Stimulated activated CD4-positive, alpha-beta T cell treated with anti-CD3 and anti-CD28 coated beads, Interleukin-15, amount 100 ng/mL, for 1 hour (primary cell): ENCODE measurements at places on chromosomes 5 and 9.

DNA sequence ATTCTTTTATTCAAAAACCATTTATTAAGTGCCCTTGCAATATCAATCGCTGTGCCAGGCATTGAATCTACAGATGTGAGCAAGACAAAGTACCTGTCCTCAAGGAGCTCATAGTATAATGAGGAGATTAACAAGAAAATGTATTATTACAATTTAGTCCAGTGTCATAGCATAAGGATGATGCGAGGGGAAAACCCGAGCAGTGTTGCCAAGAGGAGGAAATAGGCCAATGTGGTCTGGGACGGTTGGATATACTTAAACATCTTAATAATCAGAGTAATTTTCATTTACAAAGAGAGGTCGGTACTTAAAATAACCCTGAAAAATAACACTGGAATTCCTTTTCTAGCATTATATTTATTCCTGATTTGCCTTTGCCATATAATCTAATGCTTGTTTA, 18.5 kb downstream of the CD274 start:
- DNase-seq, result no peak

DNA sequence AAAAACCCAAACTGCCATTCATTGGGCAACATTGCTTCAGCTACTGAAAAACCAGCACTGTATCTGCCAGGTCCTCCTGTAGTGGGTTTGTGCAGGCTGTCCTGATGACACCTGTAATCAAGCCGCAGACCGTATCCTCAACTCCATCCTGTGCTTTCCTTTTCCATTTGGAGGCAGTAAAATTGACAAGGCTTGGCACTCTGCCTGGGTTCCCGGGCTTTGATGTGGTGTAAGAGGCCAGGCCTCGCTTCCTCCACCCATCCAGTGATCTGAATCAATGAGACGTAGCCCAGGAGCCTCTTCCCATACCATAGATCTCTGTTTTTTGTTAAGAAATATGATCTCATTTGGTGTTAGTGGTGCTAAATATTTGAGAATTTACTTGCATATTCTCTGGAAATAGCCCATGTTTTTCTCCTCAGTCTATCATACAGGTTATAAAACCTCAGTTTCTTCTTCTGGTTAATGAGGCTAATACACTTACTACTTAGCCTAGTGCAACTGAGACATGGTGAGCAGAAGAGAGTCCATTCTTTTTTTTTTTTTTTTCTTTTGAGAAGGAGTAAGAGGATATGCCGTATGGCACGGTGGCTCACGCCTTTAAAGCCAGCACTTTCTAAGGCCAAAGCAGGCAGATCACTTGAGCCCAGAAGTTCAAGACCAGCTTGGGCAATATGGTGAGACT, 34.8 kb downstream of the LSM11 start:
- no peak for DNase-seq

- DNase-seq, result no peak
These were observed 15.7 kb downstream of the TPPP start for GRCh38 chr5:677131-678101.

- DNase-seq, result no peak
These were observed 48.0 kb upstream of the PHYKPL start for GRCh38 chr5:178280631-178281030.

GRCh38 chr5:42851481-42851880, 39.8 kb upstream of the SELENOP start:
- no peak for DNase-seq

DNA sequence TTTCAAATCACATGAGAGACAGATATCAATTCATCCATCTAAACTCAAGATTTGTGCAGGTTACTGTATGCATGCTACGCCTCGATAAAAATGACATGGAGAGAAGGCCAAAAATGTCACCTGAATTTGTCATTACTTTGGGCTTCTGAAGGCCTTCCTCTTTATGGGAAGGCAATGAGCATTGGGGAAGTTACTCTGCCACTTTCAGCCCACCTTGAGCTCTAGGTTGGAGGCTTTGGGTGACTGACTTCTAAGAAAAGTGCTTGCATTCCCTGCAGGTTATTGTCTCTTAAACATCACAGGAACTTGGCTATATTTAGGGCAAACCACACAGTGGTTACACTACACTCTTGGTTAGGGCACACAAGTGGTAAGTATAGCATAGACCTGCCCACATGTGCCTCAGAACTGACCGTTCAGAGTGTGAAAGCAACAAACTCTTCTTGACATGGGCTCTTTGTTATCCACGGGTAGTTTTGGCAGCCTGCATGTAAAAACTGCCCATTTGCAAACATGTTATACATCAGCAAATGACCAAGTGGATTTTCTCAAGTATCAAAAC, 169.5 kb downstream of the ZNF608 start:
- DNase-seq, result no peak

GRCh38 chr5:180208038-180208434, 975 bp downstream of the RASGEF1C start:
- no peak for DNase-seq

- no peak for DNase-seq
These were observed 507 bp downstream of the RICTOR start for GRCh38 chr5:39073767-39074016.

DNA sequence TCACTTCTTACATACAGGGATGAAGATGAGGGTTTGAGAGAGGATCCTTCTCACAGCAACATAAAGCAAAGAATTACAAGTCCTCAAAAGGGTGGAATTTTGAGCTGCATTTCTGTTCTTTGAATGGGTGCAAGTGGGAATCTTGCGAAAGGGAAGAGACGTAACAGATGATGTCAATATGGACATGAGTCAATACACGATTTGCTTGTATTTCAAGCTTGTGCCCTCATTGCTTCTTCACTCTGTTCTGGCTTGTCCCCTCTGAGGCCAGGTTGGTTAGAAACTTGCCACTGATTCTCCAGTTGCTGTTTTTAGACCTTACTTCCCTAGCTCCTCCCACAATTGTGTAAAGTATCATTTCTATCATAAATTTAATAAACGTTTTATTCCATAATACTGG, 104.8 kb upstream of the CLINT1 start:
- no peak for DNase-seq

GRCh38 chr9:121711797-121712196, 60.4 kb downstream of the DAB2IP start:
- DNase-seq, result no peak

DNA sequence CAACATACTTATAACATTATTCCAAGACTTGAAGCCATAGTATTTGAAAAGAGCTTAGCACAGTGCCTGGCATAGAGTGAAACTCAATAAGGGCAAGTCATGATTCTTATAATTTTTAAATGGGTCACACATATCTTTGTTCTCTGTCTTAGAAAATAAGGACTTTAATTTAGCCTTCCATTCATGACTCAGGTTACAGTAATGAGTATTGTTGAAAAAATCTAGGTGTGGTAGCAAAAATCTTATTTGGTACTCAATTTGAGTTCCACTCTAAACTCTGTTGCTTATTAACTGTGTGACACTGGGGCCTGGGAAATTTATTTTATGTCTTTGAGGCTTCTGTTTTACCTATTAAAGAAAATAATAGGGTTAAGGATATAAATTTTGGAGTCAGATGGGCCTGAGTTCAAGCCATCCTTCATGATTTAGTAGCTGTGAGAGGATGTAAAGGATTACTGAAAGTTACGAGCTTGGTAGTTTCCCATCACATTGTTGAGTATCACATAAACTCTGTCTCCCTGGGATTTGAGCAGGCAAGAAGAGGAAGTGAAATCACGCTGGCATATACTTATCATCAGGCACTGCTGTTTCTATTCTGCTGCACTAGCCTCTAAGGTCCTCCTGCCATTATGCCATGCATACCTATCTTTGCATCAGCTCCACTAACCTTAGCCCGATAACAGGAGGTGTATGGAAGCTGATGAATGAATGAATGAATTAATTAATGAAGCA, 1.5 kb downstream of the SPINK9 start:
- DNase-seq, result no peak

- no peak for DNase-seq
These were observed 58.4 kb downstream of the RORB start for GRCh38 chr9:74555565-74555964.

DNA sequence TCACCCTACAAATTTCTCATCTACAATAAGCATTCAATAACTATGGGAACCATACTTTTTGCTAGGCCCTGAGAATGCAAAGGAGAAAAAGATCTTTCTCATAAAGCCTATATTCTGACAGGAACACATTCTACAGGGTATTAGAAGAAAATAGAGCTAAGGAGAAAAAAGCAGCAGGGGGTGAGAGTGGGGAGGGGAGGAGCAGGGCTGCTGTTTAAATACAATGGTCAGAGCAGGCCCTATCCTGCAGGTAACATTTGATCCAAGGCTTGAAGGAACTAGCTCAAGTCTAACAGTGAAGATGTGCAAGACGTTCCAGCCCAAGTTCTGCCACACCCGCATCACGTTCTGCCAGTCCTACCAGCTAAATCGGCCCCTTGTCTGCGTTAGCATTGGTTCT, 89.7 kb downstream of the ELAVL2 start:
- DNase-seq, result no peak
